ENCODE measurements at places on chromosomes 6 and 20.

DNA sequence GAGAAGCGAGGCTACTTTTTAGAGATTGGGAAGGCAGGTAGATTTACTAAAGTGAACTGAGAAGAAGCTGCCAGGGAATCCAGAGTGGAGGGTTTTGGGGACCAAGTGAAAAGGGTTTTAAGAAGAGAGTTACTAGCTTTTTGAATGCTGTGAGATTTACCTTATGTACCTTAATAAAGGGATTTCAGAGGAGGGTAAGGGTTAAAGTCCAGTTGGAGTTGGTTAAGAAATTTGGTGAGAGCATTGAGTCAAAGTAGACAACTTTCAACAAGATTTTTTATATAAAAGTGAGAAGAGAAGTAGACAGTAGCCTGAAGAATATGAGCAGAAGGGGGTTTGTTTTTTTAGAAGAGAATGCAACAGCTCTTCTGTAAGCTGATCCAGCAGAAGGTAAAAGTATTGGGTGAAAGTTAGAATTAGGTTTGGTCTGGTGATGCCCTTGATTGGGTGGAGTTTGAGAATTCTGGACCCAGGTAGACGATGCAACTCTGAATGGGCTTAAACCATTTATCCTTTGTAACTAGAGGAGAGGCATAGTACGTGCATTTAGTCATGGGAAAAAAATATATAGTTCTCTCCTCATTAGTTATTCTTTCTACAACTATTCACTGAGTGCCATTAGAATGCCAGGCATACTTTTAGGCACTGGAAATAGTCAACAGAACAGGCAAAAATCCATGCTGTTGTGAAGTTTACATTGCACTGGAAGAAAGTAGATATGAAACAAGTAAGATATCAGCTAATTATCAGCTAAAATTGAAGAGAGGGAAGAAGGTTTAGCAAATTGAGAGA, 44.8 kb downstream of the ATRN start:
- DNase-seq = no peak

- no peak for DNase-seq
These were observed 84.9 kb upstream of the NRN1 start for GRCh38 chr6:6091608-6092002.

GRCh38 chr20:62227977-62228958, 8.2 kb upstream of the HRH3 start:
- no peak for DNase-seq

- no peak for DNase-seq
These were observed 10.0 kb upstream of the BLOC1S5 start for GRCh38 chr6:8074213-8074612.

DNA sequence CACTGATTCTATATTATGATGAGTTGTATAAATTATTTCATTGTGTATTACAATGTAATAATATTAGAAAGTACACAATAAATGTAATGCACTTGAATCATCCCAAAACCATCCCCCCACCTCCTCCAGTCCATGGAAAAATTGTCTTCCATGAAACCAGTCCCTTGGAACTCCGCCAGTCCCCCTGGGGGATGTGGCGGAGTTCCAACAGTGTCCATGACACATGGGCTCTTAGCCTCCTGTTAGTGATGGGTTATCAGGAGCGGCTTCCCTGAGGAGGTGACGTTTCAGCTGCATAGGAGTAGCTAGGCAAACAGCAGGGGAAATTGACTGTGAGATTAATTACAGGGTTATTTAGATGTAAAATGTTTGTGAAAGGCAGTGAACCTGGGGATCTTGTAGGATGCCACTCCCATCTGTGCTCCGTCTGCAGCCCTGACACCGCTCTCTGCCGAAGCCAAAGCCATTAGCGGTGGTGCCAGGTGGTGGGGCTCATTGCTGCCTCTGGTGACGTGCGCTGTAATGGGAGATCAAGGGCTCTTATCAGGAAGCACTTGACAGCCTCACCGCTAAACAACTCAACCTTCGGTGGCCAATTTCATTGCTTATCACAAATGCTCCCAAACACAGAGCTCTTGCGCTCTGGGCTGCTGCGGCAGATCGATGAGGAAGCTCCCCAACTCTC, 81.6 kb upstream of the MC3R start:
- DNase-seq = no peak

GRCh38 chr6:151067684-151068596, 171.8 kb upstream of the AKAP12 start:
- DNase-seq = no peak

GRCh38 chr6:141309295-141309694, 823.4 kb upstream of the GJE1 start:
- no peak for DNase-seq

- DNase-seq = no peak
These were observed 40.0 kb downstream of the PLAGL2 start for GRCh38 chr20:32167552-32167951.

DNA sequence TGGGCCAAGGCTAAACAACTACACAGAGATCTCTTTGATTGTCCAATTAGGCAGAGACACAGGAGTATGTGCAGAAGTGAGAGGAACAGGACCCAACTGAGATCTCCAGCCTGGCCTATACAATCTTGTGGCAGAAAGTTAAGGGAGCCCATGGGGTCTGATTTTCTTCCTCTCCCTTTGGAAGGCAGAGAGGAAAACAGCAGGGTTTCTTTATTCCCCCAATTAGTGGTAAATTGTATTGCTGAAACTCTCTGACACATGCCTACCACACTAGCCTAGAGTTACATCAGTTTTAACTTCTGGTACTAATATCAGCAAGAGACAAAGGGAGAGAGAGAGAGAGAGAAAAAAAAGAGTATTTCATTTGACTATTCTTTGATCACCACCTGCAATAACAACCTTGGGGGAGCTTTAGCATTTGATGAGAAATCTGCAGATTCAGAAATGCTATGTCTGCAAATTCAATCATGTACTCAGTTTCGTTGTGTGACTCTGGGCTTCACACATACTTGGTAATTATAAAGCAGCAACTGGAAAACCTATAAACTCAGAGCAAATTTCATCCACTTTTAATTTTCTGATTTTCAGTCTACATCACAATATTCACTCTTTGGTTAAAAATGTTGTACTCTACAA, 260.3 kb upstream of the SPTLC3 start:
- DNase-seq = no peak

- DNase-seq = no peak
These were observed 64.4 kb downstream of the HACE1 start for GRCh38 chr6:104795363-104795762.

DNA sequence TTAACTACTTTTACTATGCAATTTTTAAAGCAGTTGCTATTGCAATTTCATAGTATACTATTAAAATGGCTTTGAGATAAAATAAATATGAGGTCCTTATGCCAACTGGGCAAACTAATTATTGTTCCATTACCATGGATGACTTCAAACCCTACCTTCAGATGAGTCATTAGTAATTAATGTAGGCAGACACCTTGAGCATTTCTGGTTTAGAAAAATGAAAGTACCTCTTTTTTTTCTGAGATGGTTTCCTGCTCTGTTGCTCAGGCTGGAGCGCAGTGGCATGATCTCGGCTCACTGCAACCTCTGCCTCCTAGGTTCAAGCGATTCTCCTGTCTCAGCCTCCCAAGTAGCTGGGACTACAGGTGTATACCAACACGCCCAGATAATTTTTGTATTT, 11.9 kb downstream of the ASF1A start:
- no peak for DNase-seq

DNA sequence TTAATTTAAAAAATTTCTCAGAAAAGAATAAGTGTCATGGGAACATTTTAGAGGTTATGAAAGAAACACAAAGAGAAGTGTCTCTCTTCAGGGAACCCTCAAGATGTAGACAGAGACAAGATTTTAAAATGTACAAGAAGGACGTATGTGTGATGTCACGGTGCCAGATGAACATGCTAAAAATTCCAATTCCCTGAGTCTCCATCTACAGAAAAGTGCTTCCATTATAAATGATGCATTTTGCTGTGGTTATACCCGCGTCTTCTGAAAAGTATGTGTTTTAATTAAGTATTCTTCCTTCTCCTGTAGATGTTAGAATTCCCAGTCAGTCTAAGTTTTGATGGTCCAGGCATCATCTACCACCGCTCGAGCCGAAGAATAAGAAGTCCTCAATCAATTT, 489.1 kb downstream of the PREX1 start:
- DNase-seq = no peak

GRCh38 chr20:35288325-35289060, 3.7 kb downstream of the FAM83C start:
- no peak for DNase-seq

DNA sequence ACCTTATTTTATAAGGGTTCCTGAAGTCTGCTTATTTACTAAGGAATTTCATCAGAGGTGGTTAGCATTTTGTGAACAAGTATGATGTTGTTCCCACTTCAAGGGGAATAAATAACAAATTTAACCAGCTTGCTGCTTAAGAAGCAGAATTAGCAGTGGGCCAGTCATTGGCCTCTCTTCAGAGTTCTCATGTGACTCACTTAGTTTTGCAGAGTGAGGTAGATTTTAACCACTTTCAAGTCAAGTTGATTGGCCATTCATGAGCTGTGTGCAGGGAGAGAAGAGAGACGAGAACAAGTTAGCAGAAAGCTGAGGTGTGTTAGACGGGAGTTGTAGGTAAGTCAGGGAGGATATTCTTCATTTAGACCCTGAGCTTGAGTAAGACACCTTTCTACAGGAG, 18.1 kb downstream of the TOP1 start:
- DNase-seq = no peak

- no peak for DNase-seq
These were observed 31.1 kb upstream of the RNF24 start for GRCh38 chr20:4046311-4046924.

- no peak for DNase-seq
These were observed 16.7 kb upstream of the IRAK1BP1 start for GRCh38 chr6:78850621-78851020.

- DNase-seq = no peak
These were observed 12.0 kb upstream of the DDX43 start for GRCh38 chr6:73382462-73383113.

- no peak for DNase-seq
These were observed 629.0 kb downstream of the EPHA7 start for GRCh38 chr6:92790381-92790780.

GRCh38 chr6:169780571-169781091, 29.2 kb downstream of the ERMARD start:
- DNase-seq = no peak

DNA sequence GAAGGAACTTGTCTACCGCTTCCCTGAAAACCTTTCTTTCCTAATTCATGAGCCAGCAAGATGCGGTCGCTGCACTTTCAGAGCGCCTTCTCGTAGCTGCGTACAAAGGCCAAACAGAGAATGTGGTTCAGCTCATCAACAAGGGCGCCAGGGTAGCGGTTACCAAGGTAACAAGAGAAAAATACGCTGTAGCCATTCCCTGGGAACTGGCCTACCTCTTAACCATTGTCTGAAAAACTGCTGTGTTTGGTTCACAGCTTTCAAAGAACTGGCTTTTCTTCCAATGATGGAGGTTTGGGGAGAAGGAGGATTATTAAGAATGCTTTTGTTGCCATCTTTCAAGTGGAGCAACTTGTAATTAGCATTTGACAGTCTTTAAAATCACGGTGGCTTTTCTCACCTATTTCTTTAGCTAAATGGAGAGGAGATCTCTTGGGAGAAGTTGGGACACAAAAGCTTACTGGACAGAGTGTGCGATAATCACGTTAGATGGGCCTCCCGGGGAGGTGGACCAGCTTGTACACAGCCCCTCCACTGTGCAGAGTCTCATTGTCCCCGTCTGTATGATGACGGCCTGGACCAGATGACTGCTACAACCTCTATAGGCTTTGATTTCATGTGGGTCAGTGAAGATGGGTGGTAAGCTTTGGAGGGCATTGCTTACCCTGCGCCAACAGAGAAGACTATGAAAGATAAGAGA, 71.5 kb downstream of the LYRM2 start:
- DNase-seq = no peak

- DNase-seq = no peak
These were observed 121.7 kb downstream of the UTRN start for GRCh38 chr6:144406796-144407195.

GRCh38 chr20:63620991-63621390, 5.9 kb downstream of the GMEB2 start:
- no peak for DNase-seq

GRCh38 chr20:33490023-33490933, at the start of gene CBFA2T2:
Gene CBFA2T2 (plus strand): TSS chr20:33490096. CDS start chr20:33490268, 172 bp downstream.
- no peak for DNase-seq

DNA sequence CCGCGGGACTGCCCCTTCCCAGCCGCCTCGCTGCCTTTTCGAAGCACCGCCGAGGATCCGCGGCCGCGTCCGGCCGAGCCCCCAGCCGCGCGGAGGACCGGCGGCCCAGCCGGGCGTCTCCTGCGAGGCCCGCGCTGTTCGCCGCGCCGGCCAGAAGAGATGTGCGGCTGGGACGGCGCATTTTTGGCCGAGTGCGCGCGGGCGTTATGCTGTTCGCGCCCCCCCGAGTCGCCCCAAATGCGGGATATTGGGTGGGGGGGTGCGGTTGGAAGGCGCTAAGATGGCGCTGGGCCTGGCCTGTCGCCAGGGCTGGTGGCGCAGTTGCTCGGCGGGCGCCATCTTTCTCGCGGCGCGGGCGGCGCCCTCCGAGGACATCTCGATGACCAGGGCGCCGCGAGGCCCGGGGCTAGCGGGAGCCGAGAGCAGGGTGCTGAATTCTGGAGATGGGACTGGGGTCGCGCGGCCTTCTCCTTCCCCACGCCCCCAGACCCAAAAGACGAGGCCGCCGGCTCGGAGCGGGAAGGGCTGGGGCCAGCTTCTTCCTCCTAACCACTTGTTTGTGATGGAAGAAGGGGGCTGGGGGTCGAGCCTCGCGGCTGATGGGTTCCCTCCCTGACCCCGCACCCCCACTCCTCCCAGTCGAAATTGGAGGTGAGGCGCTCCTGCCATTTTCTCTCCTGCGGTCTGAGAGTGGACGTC, 1.5 kb downstream of the BICRAL start:
- DNase-seq = peak; percentile 59

GRCh38 chr6:72552938-72553337, 68.9 kb upstream of the KCNQ5 start:
- no peak for DNase-seq

- DNase-seq = no peak
These were observed 18.3 kb downstream of the CCNC start for GRCh38 chr6:99550046-99550748.

- DNase-seq = no peak
These were observed 72.9 kb downstream of the PSMB1 start for GRCh38 chr6:170480050-170480692.

- DNase-seq = no peak
These were observed 13.4 kb downstream of the RFPL4B start for GRCh38 chr6:112360498-112360897.

- no peak for DNase-seq
These were observed 40.0 kb downstream of the IYD start for GRCh38 chr6:150408842-150409241.

GRCh38 chr20:14989535-14990290, 652.3 kb upstream of the FLRT3 start:
- DNase-seq = no peak

DNA sequence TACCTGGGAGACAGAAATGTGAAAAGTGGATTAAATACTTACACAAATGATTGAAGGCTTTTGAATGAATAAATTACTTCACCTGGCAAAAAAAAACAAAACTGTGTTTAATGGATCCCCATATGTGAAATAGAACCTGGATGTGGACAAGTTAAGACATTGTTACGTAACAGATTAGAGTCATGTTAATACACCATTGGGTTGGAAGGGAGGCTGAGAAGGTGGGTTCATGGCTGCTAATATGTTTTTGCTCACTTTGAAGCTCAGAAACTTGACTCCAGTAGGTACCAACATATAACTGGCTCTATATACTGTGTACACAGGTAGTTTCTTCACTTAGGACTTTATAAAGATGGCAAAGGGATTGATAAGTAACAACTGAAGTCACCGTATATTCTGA, 21.4 kb upstream of the TENT5A start:
- no peak for DNase-seq

GRCh38 chr6:43971776-43972126, 155.5 kb downstream of the MRPL14 start:
- DNase-seq = no peak
